ENCODE measurements at places on chromosomes 16 and 17.

GRCh38 chr17:40956401-40957254, 10.1 kb downstream of the KRT39 start:
- DNase-seq, result no peak

- no peak for DNase-seq
These were observed 5.1 kb upstream of the CLUH start for GRCh38 chr17:2716649-2717048.

- no peak for DNase-seq
These were observed 38.4 kb downstream of the RMI2 start for GRCh38 chr16:11383481-11384183.

DNA sequence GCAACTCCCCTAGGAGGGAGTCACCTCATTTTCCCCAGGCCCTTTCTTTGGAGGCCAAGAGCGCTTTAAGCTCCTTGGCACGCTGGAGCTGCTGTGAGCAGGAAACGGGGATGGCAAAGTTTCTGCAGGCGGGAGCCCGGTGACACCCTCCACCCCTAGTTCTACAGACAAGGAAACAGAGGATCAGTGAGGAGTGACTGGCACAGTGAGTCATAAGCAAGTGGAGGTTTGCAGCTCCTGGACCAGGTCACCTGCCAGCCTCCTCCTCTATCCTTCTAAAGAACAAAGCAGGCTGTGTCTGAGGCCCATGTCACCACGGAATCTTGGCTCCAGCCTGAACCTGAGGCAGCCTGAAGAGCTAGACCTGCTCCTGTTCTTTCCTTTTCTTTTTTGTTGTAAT, 141.9 kb downstream of the TMEM132E start:
- DNase-seq, result no peak

- no peak for DNase-seq
These were observed 108.0 kb downstream of the MRTFB start for GRCh38 chr16:14179116-14179515.
